ENCODE measurements at places on chromosomes 6 and 20. TPM values are rescaled to one million over a fixed set of nuclear protein-coding genes. Genes with fewer than 3 reads are reported as not detected.

DNA sequence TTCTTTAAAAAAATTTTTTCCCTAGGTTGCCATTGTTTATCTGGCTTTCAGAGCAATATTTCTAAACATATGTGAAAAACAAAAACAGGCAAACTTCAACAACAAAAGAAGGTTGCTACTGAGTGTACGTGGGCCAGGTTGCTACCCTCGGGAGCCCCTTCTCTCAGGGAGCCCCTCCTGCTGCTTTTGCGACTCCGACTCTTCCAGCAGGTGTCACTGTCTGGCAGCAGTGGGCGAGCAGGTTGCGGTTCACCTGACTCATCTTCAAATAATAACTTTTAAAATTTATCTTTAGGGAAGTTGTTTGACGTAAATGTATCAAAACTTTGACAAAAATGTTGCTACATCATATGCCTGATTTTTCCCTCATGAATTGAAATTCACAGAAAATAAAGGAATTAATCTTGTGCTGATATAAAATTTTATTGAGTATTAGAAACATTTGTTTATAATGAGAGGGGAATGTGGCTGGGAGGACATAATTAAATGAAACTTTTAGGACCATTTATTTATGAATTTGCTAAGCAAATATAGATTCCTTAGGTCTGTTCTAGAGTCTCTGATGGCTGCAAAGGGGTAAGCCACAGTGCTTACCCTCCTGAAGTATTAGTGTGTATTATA lies 138.8 kb downstream of the HIVEP1 start:
- H3K4me1 ChIP-seq: peaks cover 16% of the 10 kb centered on the region
- no peak overlapping the region for H3K27ac ChIP-seq
- no peak overlapping the region for H3K4me3 ChIP-seq
- no peak for DNase-seq

- no peaks in the 10 kb centered on the region for H3K36me3 ChIP-seq
- no peak overlapping the region for H3K4me3 ChIP-seq
- no peak overlapping the region for H3K27ac ChIP-seq
- H3K27me3 ChIP-seq: no peaks in the 10 kb centered on the region
- DNase-seq: no peak
Observed at GRCh38 chr20:9442858-9443257, 71.5 kb upstream of the LAMP5 start.

DNA sequence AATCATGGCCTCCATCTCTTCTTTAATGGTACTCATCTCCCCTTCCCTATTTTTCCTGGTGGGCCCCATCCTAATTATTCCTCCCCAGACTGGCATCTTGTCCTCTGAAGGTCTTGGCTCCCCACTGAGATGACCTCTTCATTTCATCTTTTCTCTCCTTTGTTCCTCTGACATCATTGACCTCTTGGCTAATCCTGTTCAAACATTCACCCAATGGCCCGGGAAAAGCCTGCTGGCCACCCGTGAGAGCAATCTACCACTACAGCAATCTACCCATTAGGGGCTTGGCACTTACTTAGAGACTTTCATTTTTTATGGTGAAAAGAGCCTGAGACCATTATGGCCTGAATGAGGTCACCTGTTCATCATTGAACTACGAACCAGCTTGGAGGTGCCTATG lies 130.8 kb downstream of the DNAH8 start:
- H3K27ac ChIP-seq: no peak overlapping the region
- H3K4me1 ChIP-seq: no peaks in the 10 kb centered on the region
- no peaks in the 10 kb centered on the region for H3K27me3 ChIP-seq
- H3K36me3 ChIP-seq: no peaks in the 10 kb centered on the region

POM121L2 gene
- total RNA-seq: not detected

MYH7B gene
- total RNA-seq: 0.20 TPM

GRCh38 chr6:22194188-22194921 lies 102.5 kb downstream of the PRL start:
- no peak overlapping the region for H3K4me3 ChIP-seq
- H3K27me3 ChIP-seq: no peaks in the 10 kb centered on the region
- no peak for DNase-seq
- no peak overlapping the region for H3K27ac ChIP-seq
- no peaks in the 10 kb centered on the region for H3K36me3 ChIP-seq

GRCh38 chr20:40821429-40821828 lies 132.4 kb upstream of the MAFB start:
- H3K27ac ChIP-seq: no peak overlapping the region
- no peaks in the 10 kb centered on the region for H3K4me1 ChIP-seq
- no peak for DNase-seq
- H3K4me3 ChIP-seq: no peak overlapping the region
- peaks cover 13% of the 10 kb centered on the region for H3K27me3 ChIP-seq
- no peaks in the 10 kb centered on the region for H3K36me3 ChIP-seq

PEX7 gene
- 6.8 TPM for total RNA-seq

MOG gene
- not detected for total RNA-seq

TDRD6 gene
- not detected for total RNA-seq

- H3K27me3 ChIP-seq: no peaks in the 10 kb centered on the region
- no peaks in the 10 kb centered on the region for H3K4me1 ChIP-seq
- DNase-seq: no peak
Observed at GRCh38 chr6:75424618-75425548, 68.7 kb downstream of the FILIP1 start.

DNA sequence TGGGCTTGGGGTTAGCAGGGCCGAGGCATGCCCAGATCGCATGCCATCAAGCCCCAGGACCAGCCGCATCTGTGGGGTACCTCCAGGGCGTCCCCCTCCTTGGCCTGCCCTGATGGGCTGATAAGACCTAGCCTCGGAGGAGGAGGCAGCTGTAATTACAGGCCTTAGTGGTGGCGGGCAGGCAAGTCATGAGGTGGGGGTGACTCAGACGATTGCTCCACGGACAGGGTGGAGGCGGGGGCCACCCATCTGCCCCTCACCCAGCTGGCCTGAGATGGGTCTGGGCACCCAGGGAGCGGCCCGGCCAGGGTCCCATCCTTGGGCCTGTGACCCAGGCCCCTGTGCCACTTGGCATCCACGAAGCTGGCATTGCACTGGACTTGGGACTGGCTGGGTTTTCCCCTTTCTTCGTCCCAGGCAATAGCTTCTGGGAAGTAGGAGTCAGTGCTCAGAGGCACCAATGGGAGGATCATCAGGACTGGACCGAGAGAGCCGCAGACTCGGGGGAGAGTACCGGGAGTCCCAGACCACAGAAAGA lies 57.5 kb downstream of the CEBPB start:
- H3K27ac ChIP-seq: no peak overlapping the region
- no peaks in the 10 kb centered on the region for H3K4me1 ChIP-seq
- no peak overlapping the region for H3K4me3 ChIP-seq
- H3K27me3 ChIP-seq: peaks cover 8% of the 10 kb centered on the region
- H3K36me3 ChIP-seq: no peaks in the 10 kb centered on the region

GRCh38 chr6:3766214-3766613 lies 14.7 kb upstream of the PXDC1 start:
- no peak overlapping the region for H3K27ac ChIP-seq
- no peaks in the 10 kb centered on the region for H3K36me3 ChIP-seq
- H3K4me3 ChIP-seq: no peak overlapping the region

GRCh38 chr6:138087593-138088325 lies 19.5 kb downstream of the PERP start:
- no peak overlapping the region for H3K27ac ChIP-seq
- no peaks in the 10 kb centered on the region for H3K36me3 ChIP-seq
- no peak overlapping the region for H3K4me3 ChIP-seq

NMBR gene
- not detected for total RNA-seq

OVOL2 gene
- total RNA-seq: not detected

DNA sequence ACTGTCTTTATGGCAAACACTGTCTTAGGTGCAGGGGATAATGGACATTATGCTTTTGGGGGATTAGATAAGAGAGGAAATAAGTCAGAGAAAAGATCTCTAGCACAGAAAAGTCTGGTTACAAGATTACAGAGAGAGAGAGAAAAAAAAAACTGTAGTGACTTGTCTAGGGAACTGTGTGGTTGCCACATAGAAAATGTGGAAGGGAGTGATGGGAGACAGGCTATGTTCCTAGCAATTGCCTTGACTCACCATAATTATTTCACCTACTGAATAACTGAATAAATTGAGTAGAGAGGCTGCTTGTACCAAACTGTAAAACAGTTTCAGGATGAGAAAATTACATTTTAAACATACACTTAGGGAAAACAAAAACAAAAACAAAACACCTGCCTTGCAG lies 229.7 kb downstream of the LAMA2 start:
- no peak overlapping the region for H3K4me3 ChIP-seq
- no peak for DNase-seq
- no peak overlapping the region for H3K27ac ChIP-seq
- H3K4me1 ChIP-seq: no peaks in the 10 kb centered on the region
- H3K36me3 ChIP-seq: no peaks in the 10 kb centered on the region

- no peak for DNase-seq
- peaks cover 23% of the 10 kb centered on the region for H3K36me3 ChIP-seq
- peaks cover 94% of the 10 kb centered on the region for H3K4me1 ChIP-seq
- H3K27ac ChIP-seq: peak overlapping the region; percentile 64
- H3K27me3 ChIP-seq: no peaks in the 10 kb centered on the region
Observed at GRCh38 chr20:51498765-51499540, 43.6 kb downstream of the NFATC2 start.

DNA sequence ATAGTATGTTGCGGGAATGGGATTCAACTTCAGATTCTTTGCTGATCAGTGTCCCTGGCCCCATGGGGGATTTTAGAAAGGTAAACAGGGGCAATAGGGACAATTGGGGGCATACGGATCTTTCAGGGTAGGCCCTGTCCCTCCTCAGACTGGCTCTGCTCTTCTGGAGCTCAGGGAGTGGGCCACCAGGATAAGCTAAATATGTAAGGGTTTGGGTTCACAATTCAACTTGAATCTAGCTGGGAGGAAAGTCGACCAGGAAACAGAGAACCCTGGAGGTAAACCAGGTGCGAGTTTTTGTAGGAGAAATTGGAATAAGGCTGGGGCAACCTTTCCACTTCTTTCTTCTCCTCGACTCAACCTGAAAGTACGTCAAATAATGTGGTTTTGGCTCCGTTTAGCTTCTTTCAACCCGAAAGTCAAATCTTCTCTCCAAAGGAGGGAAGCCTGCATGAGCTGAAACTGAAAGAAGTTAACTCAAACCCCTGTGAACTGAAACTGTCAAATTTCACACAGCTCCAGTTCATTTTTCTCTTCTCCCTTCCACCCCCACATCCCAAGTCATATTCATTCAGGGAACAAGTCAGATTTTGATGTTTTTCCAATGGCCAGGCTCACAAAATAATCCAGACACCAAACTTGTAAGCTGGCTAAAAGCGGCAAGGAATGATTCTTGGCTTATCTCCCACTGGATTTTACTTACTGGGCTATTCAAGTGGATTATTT lies 278.2 kb downstream of the CLIC5 start:
- H3K27ac ChIP-seq: peak overlapping the region; percentile 39
- no peak overlapping the region for H3K4me3 ChIP-seq
- peaks cover 1% of the 10 kb centered on the region for H3K27me3 ChIP-seq
- peaks cover 24% of the 10 kb centered on the region for H3K4me1 ChIP-seq

GRCh38 chr20:57919049-57919448 lies 209.2 kb upstream of the PMEPA1 start:
- H3K27ac ChIP-seq: no peak overlapping the region
- H3K27me3 ChIP-seq: peaks cover 6% of the 10 kb centered on the region
- no peak overlapping the region for H3K4me3 ChIP-seq
- H3K4me1 ChIP-seq: no peaks in the 10 kb centered on the region

DNA sequence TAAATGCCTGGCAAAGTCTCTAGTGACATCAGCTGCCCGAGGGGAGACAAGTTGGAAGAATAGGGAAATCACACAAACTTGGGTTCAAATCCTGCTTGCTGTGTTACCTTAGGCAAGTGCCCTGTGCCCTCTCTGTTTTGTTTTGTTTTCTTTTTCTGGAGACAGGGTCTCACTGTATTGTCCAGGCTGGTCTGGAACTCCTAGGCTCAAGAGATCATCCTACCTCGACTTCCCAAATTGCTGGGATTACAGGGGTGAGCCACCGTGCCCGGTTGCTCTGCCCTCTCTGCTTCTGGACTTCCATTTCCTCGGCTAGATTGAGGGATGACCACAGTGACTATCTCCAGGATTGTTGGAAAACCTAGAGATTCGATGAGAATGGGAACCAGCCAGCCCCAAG lies 55.4 kb downstream of the SNAI1 start:
- H3K4me3 ChIP-seq: no peak overlapping the region
- H3K36me3 ChIP-seq: no peaks in the 10 kb centered on the region
- DNase-seq: no peak
- H3K4me1 ChIP-seq: peaks cover 15% of the 10 kb centered on the region
- H3K27me3 ChIP-seq: no peaks in the 10 kb centered on the region

WFDC6 gene
- total RNA-seq: not detected

DNA sequence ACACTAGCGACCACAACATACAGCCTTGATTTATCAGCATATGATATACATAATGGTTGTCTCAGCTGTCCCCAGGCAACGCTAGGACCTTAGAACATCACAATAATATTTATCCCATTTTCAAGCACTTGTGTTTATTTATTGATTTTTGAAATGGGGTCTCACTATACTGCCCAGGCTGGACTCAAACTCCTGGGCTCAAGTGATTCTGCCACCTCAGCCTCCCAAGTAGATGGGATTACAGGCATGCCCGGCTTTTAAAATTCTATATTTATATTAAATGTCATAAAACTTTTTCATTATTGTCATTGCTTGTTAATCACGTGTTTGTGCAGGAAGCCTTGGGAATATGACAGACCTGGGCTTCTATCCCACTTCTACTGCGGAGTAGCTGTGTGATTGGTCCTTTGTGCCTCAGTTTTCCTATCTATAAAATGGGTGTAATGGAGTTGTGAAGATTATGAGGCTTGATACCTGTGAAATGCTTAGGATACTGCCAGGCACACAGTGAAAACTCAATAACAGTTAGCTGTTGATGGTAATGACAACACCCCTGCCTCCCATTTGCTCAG lies 10.2 kb downstream of the COL20A1 start:
- no peaks in the 10 kb centered on the region for H3K36me3 ChIP-seq
- no peak for DNase-seq
- H3K4me1 ChIP-seq: no peaks in the 10 kb centered on the region
- H3K4me3 ChIP-seq: no peak overlapping the region
- H3K27ac ChIP-seq: no peak overlapping the region

GRCh38 chr6:113856625-113857555 lies at the start of gene MARCKS:
MARCKS (plus strand) TSS chr6:113857345; CDS start chr6:113857746, 401 bp downstream.
- H3K27me3 ChIP-seq: no peaks in the 10 kb centered on the region
- peaks cover 30% of the 10 kb centered on the region for H3K36me3 ChIP-seq
- H3K27ac ChIP-seq: no peak within 1 kb of the TSS
- H3K4me1 ChIP-seq: peaks cover 16% of the 10 kb centered on the region
- peak; percentile 72 for DNase-seq
